Hippocampal formation (tissue), 2 donors: ENCODE measurements at places on chromosomes 7 and 10.
A peak's percentile ranks its signal among the peaks of the same experiment; 100 is the strongest.

- DNase-seq, result peak; percentile 70
Measured at GRCh38 chr7:112205343-112206237, 609 bp downstream of the DOCK4 start.

DNA sequence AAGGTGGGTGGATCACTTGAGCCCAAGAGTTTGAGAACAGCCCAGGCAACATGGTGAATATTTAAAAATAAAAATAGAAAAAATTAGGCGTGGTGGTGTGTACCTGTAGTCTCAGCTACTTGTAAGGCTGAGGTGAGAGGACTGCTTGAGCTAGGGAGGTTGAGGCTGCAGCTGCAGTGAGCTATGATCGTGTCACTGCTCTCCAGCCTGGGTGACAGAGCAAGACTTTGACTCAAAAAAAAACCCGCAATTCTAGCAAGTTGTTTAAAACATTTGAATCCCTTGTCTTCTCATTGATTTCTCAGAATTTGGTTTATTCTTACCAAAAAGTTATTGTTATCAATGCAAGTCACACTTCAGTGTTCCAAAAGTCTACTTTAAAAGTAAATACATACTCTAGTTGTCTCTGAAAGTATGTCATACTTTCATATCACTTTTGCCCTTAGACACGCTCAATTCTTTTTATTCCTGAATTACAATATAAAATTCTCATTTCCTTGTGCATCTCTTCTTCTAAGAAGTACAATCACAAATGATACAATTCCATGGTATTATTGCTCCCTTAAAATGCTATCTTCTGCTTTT, 6.3 kb downstream of the EPC1 start:
- no peak for DNase-seq

GRCh38 chr10:73991884-73992245, 6.1 kb upstream of the VCL start:
- DNase-seq, result no peak

GRCh38 chr7:26185844-26186180, 14.7 kb downstream of the HNRNPA2B1 start:
- DNase-seq, result no peak

GRCh38 chr7:53001221-53001620, 34.2 kb upstream of the POM121L12 start:
- DNase-seq, result no peak

DNA sequence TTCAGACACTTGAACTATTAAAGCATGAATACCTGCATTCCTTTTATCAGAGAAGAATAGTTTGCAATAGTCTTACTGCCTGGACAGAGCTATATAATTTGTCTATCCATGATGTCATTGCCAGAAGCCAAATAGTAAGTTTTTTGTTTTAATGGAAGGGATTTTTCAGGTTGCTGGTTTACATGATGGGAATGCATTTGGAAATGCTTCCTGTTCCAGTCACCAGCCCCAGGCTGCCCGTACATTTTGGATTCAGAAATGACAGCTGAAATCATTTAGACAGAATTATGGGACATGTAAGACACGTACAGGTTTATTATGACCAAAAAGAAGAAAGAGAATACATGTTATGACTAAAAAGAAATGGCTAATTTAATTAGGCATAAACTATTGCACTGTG, 293.1 kb downstream of the CDK14 start:
- DNase-seq, result no peak

GRCh38 chr7:139896288-139896687, 67.2 kb downstream of the TBXAS1 start:
- DNase-seq, result no peak

DNA sequence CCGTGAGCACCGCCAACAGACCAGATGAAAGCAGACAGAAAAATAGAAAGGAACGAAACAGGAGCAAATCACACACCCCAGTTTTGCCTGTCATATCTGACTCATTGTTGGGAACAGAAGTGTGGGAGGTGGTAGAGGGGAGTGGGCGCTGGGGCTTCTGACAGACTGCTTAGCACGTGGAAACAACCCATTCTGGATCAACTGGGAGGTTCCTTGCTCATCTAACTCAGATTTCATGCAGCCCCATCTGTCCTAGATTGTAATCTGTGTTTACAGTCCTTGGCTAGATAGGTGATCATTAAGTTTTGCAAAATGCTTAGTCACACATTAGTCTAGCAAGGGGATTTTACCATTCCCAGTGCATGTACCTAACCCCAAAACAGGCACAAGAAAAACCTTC, 154.1 kb downstream of the NRP1 start:
- no peak for DNase-seq

GRCh38 chr7:104938741-104939390, 75.1 kb upstream of the KMT2E start:
- DNase-seq, result no peak

GRCh38 chr7:157224627-157225026, 85.9 kb downstream of the UBE3C start:
- no peak for DNase-seq

DNA sequence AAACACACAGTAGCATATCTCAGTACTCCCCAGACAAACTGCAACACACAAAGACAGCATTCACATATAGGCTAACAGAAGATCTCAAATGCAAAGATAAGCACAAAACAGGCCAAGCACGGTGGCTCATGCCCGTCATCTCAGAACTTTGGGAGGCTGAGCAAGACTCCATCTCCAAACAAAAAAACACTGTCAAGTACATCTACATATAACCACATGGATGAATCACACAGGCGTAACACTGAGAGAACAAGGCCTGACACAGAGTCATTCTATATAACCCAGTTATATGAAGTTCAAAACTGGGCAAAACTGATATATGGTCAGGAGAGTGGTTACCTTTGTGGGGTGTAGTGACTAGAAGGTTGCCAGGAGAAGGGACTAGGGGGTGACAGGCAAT, 506.4 kb downstream of the KCNMA1 start:
- DNase-seq, result no peak

- no peak for DNase-seq
Measured at GRCh38 chr7:98418636-98419315, 17.9 kb upstream of the BAIAP2L1 start.

GRCh38 chr10:97407211-97407951, 6.2 kb upstream of the RRP12 start:
- DNase-seq, result peak; percentile 36

- DNase-seq, result no peak
Measured at GRCh38 chr10:33293531-33294170, 40.8 kb downstream of the NRP1 start.

DNA sequence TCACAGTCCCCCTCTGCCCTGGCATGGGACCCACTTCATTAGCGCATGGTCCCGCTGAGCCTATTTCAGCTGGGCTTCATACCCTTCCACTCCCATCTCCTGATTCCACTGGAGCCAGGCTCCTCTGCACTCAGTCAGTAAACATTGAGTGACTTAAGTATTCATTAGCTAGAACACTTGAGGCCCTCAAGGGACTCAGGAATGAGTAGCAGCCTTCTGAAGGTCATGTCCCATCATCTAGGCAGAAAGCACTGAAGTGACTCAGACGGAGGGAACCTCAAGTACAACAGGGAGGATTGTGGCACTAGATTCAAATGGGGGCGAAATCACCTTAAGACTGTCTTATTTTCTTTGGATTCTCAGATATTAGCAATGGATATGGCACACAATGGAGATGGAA, 186.6 kb upstream of the INHBA start:
- no peak for DNase-seq

- no peak for DNase-seq
Measured at GRCh38 chr7:127946847-127947246, 84.4 kb downstream of the LRRC4 start.

- DNase-seq, result no peak
Measured at GRCh38 chr10:75956624-75957023, 525.2 kb downstream of the LRMDA start.

DNA sequence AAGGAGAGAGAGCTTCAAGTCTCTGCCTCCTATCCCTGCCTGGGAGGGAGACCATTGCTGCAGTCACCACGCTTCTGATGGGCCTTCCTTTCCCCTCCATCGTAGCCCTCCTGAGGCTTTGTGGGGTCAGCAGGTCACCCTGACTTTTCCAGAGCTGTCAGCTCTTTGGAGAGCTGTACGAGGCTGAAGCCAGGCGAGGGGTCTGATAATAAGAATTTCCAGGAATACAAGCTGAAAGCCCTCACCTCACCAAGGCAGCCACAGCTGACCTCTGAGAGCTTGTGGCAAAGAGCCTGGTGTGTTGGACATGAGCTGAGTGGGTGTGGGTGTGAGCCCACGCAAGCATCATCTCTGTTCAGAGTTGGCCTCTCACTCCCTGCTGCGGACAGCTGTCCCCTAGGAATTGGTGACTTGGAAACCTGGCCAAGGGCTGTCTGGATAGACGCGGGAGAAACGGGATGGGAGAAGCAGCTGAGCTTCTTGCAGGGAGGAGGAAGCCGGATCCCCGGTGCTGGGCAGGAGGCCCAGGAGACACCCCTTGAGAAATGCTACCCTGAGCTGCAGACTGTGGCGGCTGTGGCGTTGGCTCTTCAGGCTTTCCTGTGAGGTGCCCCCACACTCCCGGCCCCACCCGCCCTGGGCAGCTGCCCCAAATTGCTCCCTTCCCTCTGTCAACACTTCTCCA, 122.1 kb upstream of the BTBD16 start:
- no peak for DNase-seq

- DNase-seq, result no peak
Measured at GRCh38 chr7:147833557-147833956, 757.0 kb upstream of the C7orf33 start.

- DNase-seq, result no peak
Measured at GRCh38 chr7:78780560-78780959, 672.9 kb downstream of the MAGI2 start.

GRCh38 chr7:29300026-29300480, 105.5 kb downstream of the CHN2 start:
- no peak for DNase-seq

DNA sequence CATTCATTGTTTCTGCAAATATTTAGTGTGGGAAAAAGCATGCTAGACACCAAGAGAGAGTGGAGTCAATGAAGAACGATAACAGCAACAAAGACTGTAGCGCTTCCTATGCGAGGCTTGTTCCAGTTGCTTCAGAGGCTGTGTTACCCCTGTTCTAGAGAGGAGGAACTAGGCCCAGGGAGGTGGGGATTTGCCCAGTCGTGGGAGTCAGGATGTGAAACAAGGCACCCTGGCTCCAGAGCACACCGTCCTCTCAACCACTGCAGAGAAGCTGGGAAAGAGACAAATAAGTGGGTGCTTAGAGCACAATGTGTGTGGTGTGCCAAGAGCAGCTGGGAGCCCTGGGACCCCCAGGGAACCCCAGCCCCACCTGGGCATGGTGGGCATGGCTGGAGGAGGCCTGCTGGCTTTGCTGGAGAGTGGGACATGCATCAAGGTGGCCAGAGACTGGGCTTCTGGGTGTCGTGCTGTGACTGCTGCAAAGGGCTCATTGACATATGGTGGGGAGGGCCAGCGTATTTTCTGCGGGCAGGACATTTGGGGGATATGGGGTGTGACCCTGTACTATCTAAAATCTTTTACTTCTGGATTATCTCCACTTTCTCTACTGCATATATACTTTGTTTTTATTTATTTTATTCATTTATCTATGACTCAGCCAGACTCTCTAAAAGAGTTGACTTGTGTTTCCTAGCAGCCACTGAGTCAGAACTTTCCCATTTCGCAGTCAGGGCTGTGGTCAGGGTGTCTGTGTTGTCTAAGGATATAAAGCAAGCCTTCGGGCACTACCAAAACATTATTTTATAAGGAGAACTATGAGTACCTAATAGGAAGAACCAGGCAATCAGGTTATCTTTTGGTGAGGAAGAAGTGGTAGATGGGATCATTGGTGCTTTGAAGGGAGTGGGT, 95.4 kb downstream of the TCF7L2 start:
- DNase-seq, result no peak

DNA sequence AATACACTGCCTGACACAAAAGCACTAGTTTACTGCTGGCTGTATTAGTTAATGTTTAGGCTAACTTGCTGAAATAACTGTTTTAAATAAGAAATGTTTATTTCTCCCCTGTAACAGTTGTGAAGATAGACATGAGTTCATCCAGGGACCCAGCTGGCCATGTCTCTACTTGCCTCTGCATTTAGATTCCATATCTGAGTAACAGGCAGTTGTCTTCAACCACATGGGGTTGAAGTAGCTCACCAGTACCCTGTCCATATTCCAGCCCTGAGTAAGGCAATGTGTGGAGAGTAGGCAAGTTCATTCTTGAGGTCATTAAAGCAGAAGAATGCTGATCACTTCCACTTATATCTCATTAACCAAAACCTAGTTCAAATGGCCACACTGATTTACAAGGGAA, 31.1 kb upstream of the RSBN1L start:
- no peak for DNase-seq

DNA sequence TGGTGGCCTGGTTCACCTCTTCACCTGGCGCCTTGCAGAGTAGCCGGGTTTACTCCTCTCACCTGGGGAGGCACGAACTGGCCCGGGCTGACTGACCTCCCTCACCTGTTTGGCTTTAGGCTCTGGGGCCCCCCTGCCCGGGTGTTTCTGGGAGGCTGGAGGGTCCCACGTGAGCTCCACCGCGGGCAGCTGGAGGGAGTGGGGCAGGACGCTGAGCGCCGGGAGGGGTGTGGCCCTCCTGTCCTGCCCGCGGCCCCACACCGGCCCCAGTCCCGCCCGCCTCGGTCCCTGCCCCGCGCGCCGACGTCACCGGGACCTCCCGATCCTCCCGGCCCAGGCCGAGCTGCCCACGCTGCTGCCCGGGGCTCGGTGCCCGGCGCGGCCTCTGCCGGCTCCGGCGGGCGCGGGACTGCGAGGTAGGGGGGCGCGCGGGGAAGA, at the start of gene AMZ1:
Gene AMZ1, plus strand, starts transcription at position 322 of the 438 bp plus-strand sequence. CDS start 12,250 bp downstream, outside the sequence.
- DNase-seq, result no peak

DNA sequence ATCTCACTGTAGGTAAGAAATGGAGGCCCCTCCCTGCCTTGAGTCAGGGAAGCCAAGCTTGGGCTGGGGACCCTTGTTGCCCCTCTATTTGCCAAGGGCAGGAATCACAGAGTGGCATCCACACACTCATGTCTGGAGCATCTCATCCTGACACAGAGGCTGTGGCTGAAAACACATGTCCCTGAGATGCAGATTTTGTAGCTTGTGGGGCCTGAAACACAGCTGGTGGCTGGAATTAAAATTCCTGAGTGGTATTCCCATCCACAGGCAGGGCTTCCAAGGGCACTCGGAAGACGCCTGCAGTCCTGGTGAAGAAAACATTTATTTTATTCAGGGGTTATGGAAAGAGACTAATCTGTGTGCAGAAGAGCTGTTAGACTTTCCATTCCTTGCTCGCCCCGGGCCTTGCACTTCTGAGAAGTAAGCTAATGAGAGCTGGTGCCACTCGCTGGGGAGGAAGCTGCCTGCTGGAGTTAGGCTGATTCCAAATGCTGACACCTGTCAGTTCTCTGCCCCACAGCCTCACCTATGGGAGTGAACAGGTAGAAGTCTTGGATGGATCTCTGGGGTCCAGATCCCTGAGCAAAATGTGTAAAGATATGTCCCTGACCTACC, 36.0 kb downstream of the C10orf120 start:
- no peak for DNase-seq
